ENCODE measurements at places on chromosomes 6 and 20. TPM values are rescaled to one million over a fixed set of nuclear protein-coding genes. Genes with fewer than 3 reads are reported as not detected.

Gene POM121L2
- total RNA-seq: not detected

Gene BCAS1
- under 0.01 TPM for total RNA-seq

Gene MTFR2
- total RNA-seq: 5.2 TPM

Gene CALHM5
- 0.15 TPM for total RNA-seq

Gene BTNL2
- total RNA-seq: not detected

Gene OPRL1
- 0.67 TPM for total RNA-seq

Gene KHDC1L
- not detected for total RNA-seq

Gene SUMO4
- total RNA-seq: 3.7 TPM

Gene AIF1
- total RNA-seq: not detected

Gene BPIFB4
- not detected for total RNA-seq

Gene NHSL1
- total RNA-seq: 156 TPM

Gene SLC35D3
- under 0.01 TPM for total RNA-seq

Gene CENPQ
- total RNA-seq: 6.2 TPM

Gene SFTA2
- total RNA-seq: not detected

Gene PGC
- total RNA-seq: not detected

Gene TGM3
- total RNA-seq: not detected

Gene ACTL10
- total RNA-seq: 2.9 TPM

Gene PRR18
- total RNA-seq: not detected

Gene SLC16A10
- 14.0 TPM for total RNA-seq

Gene PACSIN1
- not detected for total RNA-seq

Gene UNC5CL
- total RNA-seq: 1.8 TPM

Gene ZNFX1
- 70.5 TPM for total RNA-seq

Gene PACRG
- total RNA-seq: not detected

Gene MCCD1
- total RNA-seq: not detected

Gene MUC22
- not detected for total RNA-seq

Gene EMILIN3
- under 0.01 TPM for total RNA-seq

Gene NINL
- 6.3 TPM for total RNA-seq

Gene NKX2-2
- total RNA-seq: not detected

Gene NPEPL1
- 22.3 TPM for total RNA-seq

Gene ADGRB3
- total RNA-seq: 1.5 TPM

Gene POU3F2
- under 0.01 TPM for total RNA-seq

Gene SMOC2
- total RNA-seq: not detected

Gene ELOVL2
- total RNA-seq: 18.9 TPM

Gene CYP24A1
- total RNA-seq: not detected

Gene NHLRC1
- total RNA-seq: 4.2 TPM

Gene UBE2C
- 85.6 TPM for total RNA-seq

Gene SLC32A1
- not detected for total RNA-seq

Gene REM1
- total RNA-seq: not detected

Gene HLA-DOA
- total RNA-seq: 2.9 TPM

Gene PTPRT
- not detected for total RNA-seq

Gene PSORS1C1
- total RNA-seq: under 0.01 TPM
